ENCODE measurements at places on chromosomes 13 and 19.

DNA sequence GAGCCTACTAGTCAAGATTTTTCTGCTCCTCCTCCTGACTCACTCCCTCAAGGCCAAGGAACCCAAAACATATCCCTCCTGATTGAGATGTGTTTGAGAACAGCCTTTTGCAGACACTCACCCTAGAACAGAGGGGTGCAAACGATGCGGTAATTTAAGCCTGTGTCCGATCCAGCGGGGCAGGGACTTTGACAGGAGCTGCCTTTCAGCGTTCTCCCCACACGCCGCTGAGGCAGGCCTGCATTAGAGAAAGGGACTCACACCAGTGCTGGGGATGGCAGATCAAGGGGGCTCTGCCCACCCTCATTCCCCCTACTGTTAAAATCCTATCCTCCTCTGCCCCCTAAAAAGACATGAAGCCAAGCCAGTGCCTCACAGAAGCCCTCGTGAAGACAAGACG is 70.5 kb downstream of the CCDC70 start:
- DNase-seq, result no peak

- no peak for DNase-seq
Measured at GRCh38 chr13:27203854-27204253, 32.2 kb upstream of the USP12 start.

GRCh38 chr19:33795370-33796163 is 1.1 kb upstream of the KCTD15 start:
- peak; percentile 89 for DNase-seq

DNA sequence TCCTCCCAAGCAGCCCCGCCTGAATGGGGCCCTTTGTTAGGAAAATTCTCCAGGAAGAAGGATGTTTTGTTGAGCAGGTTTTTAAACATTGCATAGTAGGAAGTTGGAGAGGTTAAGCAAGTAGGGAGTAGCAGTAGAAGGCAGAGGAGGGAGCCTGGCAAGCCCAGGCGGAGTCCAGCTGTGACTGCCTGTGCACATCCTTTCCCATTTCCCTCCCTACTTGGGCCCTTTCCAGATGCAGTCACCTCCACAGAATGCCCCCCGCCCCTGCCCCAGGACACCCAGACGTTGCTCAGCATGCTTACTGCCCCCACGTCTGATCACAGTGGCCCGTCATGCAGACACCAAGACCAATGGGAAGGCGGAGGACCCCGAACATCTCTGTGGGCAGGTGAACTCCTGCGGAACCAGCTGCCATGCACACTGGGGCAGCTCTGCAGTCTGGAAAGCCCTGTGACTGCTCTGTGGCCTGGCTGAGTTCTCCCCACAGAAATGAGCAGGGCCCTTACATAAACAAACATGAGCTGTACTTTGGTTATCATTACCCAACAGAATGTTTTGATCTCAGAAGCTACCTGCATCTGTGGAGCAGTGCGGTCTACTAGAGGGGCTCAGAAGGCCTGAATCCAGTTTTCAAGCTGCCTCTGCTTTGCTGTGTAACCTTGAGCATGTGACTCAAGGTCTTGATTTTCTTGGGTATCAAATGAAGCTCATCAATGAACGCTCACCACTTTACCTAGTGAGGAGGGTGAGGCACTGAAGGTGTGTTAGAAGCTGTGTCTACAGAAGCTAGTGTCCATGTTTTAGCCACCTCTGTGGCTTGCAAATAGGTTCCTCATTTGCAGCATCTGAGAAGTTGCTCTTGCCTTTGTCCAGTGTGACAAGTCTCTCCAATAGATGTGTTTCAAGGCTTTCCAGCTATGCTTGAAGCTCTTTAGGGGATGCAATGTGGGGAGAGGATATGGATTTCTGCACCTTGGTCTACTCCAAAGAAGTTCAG is 84.2 kb downstream of the TNFRSF19 start:
- DNase-seq, result no peak

- no peak for DNase-seq
Measured at GRCh38 chr13:109644069-109644750, 142.2 kb downstream of the IRS2 start.

Data from SK-N-DZ (cell line).